ENCODE measurements at places on chromosomes 7 and 10.

GRCh38 chr10:52359441-52359840 is 45.4 kb downstream of the DKK1 start:
- DNase-seq, result no peak

DNA sequence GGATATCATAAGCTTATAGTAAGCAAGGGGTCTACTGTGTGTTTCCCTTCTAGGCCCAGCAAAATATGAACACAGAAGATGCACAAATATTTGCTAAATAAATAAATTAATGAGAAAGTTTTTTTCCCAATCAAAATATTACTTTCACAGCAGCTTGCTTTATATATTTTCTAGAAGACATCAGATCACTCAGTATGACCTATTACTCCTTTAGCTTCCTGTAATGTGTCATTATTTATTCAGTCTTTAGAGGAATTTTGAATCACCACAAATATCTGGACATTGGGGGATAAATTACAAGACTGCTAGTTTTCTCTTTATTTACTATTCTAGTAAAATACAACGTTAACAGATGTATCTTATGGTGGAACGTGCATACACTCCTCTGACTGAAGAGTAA is 765.8 kb upstream of the POM121L12 start:
- no peak for DNase-seq

DNA sequence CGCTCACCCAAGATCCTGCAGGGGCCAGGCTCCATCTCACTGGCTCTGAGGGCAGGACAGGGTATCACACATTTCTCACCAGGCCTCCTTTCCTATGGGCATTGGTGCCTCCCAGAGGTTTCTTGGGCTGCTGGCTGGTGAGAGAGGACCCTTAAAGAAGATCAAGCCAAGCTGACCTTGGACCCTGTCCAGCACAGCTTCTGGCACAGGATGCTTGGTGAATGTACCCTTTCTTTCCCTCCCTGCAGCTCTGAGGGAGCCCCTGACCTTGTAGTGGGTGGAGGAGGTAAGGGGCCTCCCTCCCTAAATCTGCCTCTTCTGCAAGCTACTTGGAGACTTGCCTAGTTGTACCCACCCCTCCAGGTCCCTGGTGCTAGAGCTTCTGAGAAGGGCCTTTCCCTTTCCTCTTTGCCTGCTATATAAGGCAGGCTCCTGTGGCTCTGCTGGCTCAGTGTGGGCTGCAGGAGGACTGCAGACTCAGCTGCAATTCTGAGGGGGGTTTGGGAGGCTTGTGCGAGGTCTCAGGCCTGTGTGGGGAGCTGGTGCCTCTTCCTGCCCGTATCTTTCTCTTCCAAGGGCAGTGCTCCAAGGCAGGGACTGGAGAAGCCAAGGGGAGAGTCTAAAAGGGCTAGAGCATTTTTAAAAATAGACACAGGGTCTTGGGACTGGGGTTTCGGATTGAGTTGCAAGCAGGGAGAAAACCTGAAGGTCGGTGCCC is 11.7 kb upstream of the TRIM8 start:
- no peak for DNase-seq

DNA sequence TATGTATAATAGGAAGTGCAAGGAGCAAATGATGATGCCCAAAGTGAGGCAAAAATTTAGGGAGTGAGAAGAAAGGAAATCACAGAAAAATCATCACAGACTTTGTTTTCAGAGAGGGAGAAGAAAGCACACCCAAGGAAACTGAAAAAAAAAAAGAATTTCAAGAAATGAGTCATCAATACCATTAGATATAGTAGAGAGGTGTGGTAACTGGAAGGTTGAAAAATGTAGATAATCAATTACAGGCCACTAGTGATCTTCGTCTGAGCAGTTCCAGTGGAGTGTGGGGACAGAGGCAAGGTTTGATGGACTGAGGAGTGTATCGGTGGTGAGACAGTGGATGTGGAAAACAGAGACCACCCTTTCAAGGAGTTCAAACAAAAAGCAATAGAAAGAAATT is 31.7 kb downstream of the ASB4 start:
- no peak for DNase-seq

GRCh38 chr10:89838044-89838615 is 136.7 kb downstream of the KIF20B start:
- no peak for DNase-seq

- no peak for DNase-seq
These were observed 3.5 kb downstream of the FBXL15 start for GRCh38 chr10:102424145-102424544.

DNA sequence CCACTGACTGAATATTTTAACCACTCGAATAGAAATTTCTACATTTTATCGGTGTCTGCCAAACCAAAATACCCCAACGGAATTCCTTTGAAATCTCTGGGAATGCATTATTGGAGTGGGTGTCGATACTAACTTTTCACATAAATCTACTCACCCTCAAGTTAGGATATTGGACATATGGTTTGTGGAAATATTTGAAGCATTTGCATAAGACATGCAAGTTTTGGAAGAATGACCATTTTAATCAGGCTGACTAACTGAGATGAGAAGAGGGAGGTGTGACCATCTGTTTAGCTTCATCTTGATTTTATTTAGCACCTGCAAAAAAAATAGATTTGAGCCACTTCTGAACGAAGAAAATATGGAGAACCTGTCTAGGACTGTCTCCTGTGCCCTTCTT is 61.2 kb downstream of the KLF6 start:
- DNase-seq, result no peak

- no peak for DNase-seq
These were observed 1279.2 kb upstream of the AUTS2 start for GRCh38 chr7:68319061-68319460.

DNA sequence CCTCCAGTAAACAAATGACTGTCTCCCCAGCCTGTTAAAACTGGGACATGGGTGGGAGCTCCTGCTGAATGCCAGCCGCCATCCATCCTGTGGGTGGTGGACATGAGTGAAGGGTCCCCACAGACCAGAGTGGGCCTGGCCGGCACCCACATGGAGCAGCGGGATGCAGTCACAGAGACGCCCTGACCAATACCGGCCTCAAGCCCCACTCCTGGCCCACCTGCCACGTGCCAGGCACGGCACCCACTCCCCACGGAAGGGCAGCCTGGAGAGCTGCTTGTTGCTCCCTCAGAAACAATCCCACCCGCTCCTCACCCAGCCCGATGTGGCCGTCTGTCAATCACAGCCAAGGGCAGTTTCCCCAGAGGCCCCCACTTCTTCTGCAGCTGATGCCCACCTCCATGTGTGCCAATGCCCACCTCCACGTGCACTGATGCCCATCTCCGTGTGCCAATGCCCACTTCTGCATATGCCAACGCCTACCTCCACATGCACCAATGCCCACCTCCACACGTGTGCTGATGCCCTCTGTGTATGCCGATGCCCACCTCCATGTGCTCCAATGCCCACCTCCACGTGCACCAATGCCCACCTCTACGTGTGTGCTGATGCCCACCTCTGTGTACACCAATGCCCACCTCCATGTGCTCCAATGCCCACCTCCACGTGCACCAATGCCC is 42.8 kb upstream of the DNAAF5 start:
- no peak for DNase-seq

GRCh38 chr7:34982371-34983019 is 54.8 kb downstream of the DPY19L1 start:
- DNase-seq, result no peak

GRCh38 chr7:37826825-37827224 is 21.6 kb upstream of the NME8 start:
- no peak for DNase-seq
